Activated naive CD4-positive, alpha-beta T cell treated with anti-CD3 and anti-CD28 coated beads, Interleukin-2, amount 50 U/mL, for 16 hours (primary cell): ENCODE measurements at places on chromosomes 12 and 14.

GRCh38 chr12:124683152-124684124, 116.0 kb upstream of the NCOR2 start:
- no peak for DNase-seq

DNA sequence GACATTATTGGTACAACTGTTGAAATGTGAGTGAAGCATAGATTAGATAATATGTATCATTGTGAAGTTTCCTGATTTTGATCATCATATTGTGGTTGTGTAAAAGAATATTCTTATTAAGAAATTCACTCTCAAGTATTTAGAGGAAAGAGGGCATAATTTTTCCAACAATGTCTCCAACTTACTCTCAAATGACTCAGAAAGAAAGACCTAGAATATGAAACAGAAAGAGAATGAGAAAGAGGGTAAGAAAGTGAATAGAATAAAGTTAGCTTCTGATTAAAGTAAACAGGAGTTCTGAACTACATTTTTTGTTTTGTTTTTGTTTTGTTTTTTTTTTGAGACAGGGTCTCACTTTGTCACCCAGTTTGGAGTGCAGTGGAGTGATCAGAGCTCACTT, 123.0 kb downstream of the CPNE8 start:
- no peak for DNase-seq

DNA sequence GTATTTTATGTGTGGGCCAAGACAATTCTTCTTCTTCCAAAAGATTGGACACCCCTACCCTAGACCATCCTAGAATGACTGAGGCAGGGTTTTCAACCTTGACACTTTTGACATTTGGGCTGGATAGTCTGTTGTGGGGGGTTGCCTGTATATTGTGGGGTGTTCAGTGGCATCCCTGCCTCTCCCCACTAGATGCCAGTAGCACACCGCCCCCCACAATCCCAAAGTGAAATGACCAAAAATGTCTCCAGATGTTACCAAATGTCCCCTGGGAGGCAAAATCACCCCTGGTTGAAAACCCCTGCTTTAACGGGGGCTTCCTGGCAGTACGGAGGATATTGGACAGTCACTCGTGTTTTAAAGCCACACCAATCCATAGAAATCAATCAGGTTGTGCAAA, 219.6 kb downstream of the PHETA1 start:
- DNase-seq: no peak

DNA sequence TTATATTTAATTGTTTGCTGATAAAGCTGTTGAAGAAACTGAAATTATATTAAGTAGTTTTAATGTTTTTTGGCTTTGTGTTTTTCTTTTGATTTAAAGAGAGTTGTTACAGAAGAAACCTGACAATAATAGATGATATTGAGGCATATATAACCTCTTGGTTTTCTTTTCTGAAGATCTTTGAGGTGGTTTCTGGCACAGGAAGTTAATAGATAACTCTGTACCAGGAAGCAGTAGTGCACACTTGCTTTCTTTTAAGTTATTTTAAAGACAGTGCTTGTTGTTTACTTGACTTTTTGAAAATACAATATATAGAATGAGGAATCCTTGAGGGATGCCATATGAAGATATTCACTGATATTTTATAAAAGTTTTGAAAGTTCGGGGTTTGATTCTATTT, 209.0 kb upstream of the FBXO33 start:
- DNase-seq: no peak

DNA sequence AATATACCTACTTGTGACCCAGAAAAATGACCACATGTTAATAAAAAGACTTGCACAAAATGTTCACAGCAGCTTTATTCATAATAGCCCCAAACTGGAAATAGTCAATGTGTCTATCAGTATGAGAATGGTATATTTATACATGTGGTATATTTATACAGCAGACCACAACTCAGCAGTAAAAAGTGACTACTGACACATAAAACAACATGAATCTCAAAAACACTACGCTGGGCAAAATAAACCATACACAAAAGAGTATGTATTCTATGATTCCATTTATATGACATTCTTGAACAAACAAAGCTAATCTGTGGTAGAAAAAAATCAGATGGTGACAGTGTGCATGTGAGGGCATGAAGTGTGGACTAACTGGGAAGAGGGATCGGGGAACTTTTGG, 35.1 kb downstream of the ARF6 start:
- no peak for DNase-seq

GRCh38 chr12:63790608-63790945, 10.9 kb downstream of the RXYLT1 start:
- no peak for DNase-seq

- no peak for DNase-seq
Measured at GRCh38 chr12:50928392-50928791, 24.0 kb upstream of the HIGD1C start.

GRCh38 chr14:89137526-89138163, 279.4 kb downstream of the FOXN3 start:
- DNase-seq: no peak

GRCh38 chr12:46133751-46134150, 135.1 kb downstream of the SLC38A1 start:
- no peak for DNase-seq

GRCh38 chr14:69696204-69696527, 70.8 kb upstream of the SRSF5 start:
- no peak for DNase-seq

DNA sequence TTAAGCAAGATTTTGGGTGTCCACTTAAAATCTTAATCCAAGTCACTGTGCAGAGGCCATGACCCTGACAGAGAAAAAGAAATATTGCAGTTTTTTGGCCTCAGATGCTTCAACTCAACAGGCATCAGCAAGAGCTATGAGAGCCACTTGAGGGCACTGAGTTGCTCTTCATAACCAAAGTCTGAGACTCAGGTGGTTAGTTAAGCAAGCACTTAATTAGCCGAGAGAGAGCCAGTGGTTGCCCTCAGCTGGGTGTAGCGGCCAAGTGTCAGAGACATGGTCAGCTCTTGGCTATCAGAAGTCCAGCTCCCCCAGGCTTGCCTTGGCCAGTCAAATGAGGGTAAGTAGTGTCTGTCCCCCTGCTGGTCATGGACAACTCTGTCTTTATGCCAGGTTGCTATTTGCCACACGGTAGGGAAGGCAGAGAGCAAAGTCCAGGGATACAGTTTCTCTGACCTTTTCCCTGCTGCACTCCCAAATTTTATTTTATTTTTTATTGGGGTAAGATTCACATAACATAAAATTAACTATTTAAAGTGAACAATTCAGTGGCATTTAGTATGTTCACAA, 9.0 kb upstream of the KRT71 start:
- no peak for DNase-seq

DNA sequence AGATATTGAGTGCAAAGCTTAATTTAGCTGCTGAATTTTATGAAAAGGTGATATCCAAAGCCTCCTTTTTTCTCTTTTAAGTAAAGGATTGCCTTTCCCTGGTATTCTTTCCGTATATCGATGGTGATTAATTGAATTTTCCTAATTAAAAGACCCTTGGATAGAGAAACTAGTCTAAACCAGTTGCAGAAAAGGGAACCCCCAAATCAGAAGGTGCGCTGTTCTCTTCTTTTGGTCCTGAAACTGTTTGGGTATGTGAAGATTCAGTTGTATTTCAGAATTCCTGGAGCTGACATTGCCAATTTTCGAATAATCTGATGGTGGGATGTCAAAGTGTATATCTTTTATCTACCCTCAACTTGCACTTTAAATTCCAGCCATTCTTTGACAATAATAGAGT, 1.9 kb downstream of the GPHN start:
- DNase-seq: no peak

DNA sequence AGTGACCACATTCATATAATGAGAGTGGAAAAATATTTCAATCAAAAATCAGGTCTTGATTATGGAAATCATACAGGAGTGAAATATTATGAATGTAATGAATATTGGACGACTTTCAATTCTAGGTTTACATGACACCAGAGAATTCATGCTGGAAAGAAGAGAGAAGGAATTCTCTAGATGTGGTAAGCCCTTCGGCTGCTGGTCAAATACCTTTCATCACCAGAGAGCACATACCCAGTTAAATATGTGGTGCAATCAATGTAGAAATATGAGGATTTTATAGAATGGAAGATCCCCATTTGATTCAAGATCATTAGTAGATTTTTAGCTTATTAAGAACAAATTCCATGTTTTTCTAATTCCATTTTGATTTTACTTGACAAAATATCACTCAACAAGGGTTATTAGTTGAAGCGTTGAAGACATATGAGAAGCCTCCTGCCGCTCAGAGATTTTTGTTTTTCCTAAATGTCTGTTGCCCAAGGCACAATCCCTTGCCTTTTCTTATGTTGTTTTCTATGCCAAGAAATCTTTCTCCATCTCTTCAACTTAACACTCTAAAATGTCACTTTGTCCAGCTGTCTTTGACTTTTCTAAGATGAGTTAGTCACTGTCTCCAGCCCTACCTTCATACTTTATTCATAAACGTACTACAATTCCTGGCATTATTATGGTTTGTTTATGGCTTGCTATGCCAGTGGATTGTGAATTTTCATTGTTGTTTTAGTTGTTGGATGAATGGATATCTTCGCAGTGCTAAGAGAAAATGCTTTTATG, 72.8 kb upstream of the ZDHHC17 start:
- DNase-seq: no peak

DNA sequence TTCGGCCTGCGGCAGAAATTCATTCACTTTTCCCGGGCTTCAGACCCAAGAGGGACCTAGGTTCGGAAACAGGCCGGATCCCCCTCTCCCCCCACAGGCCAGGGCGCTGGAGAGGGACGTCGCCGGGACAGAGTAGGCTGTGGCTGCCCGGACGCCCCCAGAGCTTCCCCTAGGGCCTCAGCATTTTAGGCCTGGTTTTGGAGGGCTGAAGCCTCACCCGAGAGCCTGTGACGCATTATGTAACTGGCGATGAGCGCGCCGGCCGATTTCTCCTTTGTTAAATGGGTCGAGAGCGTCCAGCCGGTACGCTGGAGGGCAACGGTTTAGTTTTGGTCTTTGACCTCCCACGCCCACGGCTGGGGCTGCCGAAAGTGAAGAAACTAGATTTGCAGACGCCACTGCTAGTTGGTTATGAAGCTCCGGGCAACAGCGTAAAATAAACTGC, 657 bp downstream of the PEBP1 start:
- peak; percentile 42 for DNase-seq

DNA sequence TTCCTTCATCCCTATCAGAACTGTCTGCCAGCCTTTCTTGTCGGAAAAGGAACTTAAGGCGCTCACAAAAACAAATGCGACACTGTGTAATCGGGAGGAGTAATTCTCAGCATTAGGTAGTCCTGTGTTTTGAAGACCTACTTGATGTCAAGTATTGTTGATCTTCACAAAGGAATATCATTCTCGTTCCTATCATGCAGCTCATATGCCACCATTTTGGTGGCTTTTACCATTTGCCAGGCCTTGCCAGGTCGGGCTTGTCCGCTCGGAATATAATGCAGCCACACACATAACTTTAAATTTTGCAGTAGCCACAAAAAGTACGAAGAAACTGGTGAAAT, 903 bp upstream of the PPP4R3A start:
- DNase-seq: no peak

GRCh38 chr12:107515446-107515958, 170.1 kb upstream of the PWP1 start:
- DNase-seq: no peak

GRCh38 chr12:123396954-123397353, 13.0 kb downstream of the KMT5A start:
- no peak for DNase-seq

- no peak for DNase-seq
Measured at GRCh38 chr12:59823567-59823966, 227.7 kb downstream of the SLC16A7 start.

DNA sequence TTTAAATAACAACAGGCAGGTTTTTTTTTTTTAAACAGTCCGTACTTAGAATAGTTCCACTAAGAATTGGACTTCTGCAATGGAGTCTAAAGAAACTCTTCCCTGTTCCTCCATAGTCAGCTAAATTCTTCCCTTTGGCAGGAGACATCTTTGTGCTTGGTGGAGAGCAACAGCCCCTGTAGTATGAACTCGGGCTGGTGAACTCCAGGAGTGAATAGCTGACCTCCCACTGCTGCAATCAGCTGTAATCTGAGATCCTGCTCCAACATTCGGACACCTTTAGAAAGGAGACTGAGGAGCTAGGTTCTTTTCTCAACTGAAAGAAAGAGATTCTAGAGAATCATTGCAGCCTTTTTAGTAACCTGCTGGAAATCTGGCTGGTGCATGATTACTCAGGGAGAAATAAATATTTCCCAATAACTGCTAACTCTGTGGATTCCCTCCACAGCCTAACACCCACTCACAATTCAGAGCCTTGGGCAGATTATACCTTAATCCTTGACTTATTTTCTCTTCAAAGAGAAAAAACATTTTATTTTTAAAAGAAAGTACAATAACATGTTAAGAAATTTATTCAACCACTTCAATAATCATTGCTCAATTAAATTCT, 25.6 kb upstream of the DBX2 start:
- DNase-seq: no peak

DNA sequence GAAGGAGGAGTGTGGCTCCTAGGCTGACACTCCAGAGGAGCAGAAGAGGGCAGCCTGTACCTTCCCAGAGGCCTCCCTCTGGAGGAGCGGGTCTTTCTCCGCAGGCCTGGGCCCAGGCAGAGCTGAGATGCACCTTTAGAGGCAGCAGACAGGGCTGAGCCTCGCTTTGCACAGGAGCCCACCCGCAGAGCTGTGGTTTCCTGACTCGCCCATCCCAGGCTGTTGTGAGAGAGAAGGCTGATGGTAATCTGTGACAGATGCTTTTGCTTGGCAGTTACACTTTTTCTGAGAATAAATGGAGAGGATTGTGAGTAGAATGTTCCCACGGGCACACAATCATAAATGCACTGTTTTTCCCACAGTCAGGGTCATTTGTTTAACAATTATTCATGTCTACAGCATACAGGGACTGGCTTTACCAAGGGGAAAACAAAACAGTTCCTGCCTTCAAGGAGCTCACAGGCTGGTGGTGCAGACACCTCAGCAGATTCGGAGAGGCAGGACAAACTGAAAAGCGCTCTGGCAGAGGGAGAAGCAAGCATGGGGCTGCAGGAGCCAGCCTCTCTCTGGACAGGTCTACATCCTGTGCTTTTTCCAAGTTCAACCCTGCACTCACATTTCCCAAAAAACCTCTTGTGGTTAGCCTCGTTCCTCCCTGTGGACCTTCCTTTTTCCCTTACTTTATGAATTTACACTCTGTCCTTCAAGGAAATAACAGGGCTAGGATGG, 13.9 kb downstream of the EVL start:
- peak; percentile 64 for DNase-seq

- DNase-seq: no peak
Measured at GRCh38 chr12:117507548-117507947, 146.1 kb upstream of the NOS1 start.

- no peak for DNase-seq
Measured at GRCh38 chr14:93953739-93954515, 22.4 kb downstream of the ASB2 start.

DNA sequence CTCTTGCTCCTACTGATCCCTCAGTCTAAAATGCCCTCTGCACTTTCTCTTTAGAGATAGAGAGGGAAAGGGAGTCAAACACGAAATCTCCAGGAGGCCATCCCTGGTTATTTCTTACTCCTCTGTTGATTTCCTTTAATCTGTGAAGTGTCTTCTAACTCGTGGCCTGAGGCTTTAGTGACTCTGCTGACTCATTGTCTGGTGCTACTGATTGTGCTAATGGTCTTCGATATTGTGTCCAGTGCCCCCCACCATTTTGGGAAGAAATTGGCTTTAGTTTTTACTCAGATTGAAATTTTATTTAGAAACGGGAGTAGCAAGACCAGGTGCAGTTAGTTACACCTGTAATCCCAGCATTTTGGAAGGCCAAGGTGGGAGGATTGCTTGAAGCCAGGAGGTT, 839 bp downstream of the CLEC9A start:
- DNase-seq: no peak
